Hippocampal formation (tissue), 2 donors: ENCODE measurements at places on chromosomes 4 and X.

GRCh38 chrX:154784149-154784995, 20.9 kb downstream of the MPP1 start:
- DNase-seq, result no peak

- peak; percentile 87 for DNase-seq
These were observed at the start of gene SEC24B for GRCh38 chr4:109433205-109434006. TSS of gene SEC24B (plus strand) at chr4:109433815. CDS start at chr4:109433870, 55 bp downstream.

DNA sequence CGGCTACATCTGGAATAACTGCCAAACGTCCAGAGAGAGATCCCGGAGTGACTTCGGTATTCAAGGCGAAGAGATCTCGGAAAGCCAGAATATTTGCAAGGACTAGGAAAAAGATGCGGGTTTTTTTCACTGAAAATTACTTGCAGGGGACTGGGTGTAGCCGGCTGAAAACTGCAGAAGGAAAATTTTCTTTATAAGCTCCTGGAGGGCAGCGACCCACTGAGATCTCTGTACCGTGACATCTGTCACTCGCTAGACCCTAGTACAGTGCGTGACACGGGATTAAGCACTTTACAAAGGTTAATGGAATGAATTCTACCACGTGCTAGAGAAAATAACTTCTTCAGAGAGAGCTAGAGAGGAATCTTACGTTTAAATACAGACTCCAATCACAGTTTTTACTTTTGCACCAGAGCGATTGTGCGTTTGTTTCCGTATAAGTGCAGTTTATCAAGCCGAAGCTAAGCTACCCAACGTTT, 1.1 kb upstream of the LCORL start:
- DNase-seq, result peak; percentile 22

DNA sequence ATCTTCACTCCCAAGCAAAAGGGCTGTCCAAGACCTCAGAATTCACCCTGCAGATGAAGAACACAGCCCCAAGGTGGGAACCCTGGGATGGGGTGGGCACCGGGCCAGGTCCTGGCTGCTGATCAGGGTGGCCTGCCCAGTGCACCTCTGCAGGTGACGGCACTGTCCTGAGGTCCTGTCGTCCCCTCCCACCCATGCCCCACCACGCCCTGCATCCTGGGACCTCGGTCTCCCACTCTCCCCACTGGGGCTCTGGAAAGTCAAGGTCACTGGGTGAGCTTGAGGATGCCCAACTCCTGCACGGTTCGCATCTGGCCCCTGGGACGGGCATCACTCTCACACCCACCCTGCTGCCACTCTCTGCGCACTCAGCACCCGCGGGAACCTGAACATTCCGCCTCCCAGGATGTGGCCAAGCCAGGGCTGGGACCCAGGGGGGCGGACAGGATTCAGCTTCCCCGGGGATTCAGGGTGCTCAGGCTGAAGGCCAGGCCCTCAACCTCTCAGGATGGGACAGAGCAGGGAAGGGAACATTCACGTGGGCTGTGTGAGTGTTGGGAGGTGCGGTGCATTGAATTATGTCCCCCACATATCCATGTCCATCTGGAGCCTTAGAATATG, 115.9 kb downstream of the CPZ start:
- DNase-seq, result no peak

GRCh38 chr4:126697748-126698147, 935.0 kb upstream of the INTU start:
- DNase-seq, result no peak

DNA sequence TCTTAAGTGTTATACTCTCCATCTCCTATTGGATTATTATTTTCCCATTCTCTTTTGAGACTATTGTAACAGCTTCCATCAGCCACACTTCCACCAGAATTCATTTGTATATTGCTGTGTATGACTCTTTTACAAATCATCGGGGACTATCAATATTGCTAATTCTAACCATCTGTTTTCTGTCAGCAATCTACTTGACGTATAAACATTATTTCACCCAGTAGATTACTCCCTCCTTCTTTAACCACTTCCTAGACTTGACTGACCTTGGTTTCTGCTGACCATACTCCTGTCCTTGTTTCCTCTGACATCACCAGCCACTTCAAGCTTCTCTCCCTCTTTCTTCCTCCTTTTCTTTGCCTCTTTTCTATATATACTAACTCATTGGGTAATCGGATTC, 402.9 kb downstream of the PCDH18 start:
- DNase-seq, result no peak

DNA sequence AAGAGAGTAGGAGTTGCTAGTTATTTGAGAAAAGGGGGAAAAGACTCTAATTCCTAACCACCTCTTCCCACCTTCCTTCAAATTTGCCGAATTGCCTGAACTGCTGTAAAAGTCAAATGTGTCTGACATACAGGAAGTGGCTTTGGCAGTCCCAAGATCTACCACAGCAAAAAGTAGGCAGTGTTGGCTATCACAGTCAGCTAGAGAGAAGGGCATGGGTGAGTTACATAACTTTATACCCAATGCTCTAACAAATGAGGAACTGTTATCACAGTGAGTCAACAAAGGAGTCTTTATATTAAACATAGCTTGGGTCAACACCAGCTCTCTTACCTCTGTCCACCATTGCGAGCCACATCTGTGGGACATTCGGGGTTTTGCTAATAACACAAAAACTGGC, 2.4 kb upstream of the MBNL3 start:
- no peak for DNase-seq

DNA sequence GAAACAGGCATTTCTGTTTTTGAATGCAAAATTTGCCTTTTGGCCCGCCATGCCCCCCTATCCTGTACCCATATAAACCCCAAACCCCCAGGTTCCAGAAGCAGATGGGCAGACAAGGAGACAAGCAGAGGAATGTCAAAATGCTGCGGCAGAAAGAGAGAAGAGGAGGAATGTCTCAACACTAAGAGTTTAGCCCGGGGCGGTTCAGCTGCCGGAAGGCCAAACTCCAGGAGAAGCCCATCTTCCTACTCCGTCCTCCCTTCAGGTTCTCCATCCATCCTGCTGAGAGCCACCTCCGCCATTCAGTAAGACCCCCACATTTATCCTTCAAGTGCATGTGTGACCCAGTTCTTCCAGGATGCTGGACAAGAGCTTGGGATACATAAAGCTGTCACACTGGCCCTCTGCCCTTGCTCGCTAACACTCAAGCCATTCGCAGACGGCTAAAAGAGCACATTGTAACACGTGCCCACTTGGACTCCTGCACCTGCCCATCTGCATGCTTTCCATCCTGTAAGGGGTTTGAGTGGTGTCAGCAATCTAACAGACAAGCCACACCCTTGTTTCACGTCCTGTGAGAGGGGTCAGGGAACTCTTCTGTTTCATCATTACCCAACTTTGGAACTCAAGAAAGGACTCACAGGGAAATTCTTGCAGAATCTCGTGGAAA, 31.3 kb downstream of the TLR10 start:
- no peak for DNase-seq

DNA sequence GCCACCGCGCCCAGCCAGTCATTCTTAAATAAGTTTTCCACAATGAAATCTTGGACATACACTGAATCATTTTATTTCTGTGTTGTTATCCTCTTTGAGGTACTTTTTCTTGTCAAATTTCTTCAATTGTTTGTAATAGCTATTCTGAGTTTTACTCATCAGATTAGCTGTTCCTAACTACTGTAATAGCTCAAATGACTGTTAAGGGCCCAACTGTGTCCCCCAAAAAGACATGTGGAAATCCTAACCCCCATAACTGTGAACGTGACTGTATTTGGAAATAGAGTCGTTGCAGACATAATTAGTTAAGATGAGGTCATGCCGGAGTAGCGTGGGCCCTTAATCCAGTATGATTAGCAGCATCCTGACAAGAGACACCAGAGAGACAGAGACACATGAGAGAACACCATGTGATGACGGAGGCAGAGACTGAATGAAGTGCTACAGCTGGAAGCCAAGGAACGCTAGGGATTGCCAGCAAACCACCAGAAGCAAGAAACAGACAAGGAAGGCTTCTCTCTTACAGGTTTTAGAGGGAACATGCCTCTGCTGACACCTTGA, 22.9 kb downstream of the ACOT9 start:
- no peak for DNase-seq

- DNase-seq, result no peak
These were observed 100.2 kb downstream of the LNX1 start for GRCh38 chr4:53490965-53491622.

DNA sequence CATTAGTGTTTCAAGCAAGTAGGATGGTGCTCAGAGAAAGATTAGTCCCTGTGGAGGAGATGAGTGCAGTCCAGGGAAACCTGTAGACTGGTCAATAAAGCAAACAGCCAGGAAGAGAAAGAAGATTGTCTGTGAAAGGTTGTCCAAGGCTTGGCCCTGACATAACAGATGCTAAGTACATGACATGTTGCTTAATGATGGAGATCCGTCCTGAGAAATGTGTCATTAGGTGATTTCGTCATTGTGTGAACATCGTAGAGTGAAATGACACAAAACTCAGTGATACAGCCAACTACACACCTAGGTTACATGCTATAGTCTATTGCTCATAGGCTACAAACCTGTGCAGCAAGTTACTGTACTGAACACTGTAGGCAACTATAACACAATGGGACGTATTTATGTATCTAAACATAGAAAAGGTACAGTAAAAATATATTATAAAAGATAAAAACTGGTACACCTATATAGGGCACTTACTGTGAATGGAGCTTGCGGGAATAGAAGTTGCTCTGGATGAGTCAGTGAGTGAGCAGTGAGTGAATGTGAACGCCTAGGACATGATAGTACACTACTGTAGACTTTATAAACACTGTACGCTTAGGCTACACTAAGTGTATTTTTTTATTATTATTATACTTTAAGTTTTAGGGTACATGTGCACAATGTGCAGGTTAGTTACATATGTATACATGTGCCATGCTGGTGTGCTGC, 9.0 kb upstream of the PRSS48 start:
- DNase-seq, result no peak

GRCh38 chr4:56772134-56772533, 49.4 kb downstream of the SPINK2 start:
- no peak for DNase-seq

GRCh38 chrX:17812763-17813162, 48.3 kb downstream of the RAI2 start:
- DNase-seq, result no peak
